ENCODE measurements at places on chromosomes 5 and 9.
A peak's percentile ranks its signal among the peaks of the same experiment; 100 is the strongest.

GRCh38 chr9:131739959-131740648 lies at the start of gene RAPGEF1:
RAPGEF1 (minus strand) TSS chr9:131740076; CDS start chr9:131739830, 246 bp downstream.
- DNase-seq = no peak

- DNase-seq = no peak
These were observed 7.9 kb upstream of the ENG start for GRCh38 chr9:127862075-127863011.

DNA sequence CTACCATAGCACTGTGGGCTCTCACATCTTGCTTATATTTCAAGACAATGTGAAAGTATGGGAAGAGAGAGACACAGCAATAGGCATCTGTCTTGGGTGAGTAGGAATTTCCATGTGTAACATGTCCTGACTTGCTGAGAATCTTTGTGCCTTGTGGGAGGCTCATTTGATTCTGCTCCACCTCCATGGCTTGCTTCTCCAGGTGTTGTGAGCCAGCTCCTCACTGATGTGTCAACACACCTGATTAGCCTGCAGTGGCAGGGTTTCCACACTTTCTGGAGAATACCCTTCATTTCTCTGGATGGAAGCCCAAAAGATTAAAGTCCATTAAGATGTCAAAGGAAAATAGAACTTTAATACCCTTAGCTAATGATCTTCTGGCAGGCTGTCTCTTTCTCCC lies 613.6 kb downstream of the ZNF608 start:
- DNase-seq = no peak

GRCh38 chr5:139696894-139697658 lies 48.9 kb downstream of the CXXC5 start:
- peak; percentile 97 for DNase-seq

DNA sequence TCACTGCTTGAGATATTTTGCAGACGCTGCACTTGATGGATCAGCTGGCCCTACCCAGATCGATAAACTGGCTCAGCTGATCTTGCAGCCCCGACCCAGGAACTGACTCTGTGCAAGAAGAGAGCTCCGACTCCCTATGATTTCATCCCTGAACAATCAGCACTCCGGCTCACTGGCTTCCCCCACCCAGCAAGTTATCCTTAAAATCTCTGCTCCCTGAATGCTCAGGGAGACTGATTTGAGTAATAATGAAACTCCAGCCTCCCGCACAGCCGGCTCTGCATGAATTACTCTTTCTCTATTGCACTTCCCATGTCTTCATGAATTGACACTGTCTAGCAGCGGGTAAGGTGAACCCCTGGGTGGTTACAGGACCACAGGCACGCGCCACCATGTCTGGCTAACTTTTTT lies 16.9 kb upstream of the NANS start:
- DNase-seq = no peak

- DNase-seq = no peak
These were observed 37.3 kb upstream of the TMEM252 start for GRCh38 chr9:68577774-68578591.

DNA sequence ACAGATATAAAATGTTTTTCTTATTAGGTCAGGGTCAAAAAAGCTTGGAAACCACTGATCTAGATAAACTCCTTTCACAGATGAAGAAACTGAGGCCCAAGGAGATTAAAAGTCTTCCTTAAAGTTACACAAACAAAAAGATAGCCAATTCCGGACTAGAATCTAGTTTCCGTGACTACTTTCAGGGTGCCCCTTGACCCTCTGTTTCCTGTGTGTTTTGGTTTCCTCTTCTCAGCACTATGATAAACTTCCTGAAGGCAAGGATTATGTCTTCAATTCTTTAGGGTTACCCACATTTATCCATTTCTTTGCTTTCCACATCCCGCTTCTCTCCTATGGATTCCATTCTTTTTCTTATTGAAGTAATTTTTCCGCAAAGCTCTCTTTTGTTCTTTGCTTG lies 83.1 kb downstream of the ADAMTS12 start:
- no peak for DNase-seq

DNA sequence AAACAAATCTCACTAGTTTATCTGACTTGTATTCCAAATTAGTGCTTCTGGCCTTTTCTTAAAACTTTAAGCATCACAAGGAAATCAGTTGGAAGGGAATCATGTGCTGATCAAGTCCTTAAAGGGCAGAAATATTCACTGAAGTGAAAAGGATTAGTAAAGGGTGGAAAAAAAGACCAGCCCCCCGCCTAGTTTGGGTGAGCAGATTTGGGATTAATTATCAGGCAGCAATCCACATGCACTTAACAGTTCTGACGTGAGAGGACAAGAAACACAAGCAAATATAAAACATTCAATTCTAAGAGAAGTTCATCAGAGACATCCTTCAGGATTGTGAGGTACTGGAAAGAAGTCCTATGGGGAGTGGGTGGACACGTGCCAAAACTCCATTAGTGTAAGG lies at the start of gene TYRP1:
Gene TYRP1 (plus strand): TSS at position 245 of the 400 bp plus-strand sequence. CDS start 612 bp downstream, outside the sequence.
- no peak for DNase-seq

DNA sequence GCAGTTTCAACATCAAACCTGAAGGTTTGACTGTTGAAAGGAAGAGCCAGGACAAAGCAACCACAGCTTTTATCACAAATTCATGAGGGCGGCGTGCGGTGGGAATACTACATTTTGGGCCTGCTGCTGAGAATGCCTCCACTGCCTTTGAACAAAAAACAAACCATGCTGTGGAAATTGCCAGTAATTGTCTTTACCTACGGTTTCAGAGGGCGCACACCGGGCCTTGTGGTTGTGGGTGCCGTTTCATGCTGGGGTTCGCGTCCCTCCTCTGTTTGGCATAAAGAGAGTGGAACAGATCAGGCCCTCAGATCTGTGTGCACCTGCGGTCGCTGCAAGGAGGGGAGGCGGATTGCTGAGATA lies 27.6 kb upstream of the TCF7 start:
- DNase-seq = no peak

- no peak for DNase-seq
These were observed 615 bp downstream of the ATG10 start for GRCh38 chr5:81972492-81972783.

GRCh38 chr5:65100911-65101631 lies 332.3 kb downstream of the CWC27 start:
- DNase-seq = peak; percentile 84

- DNase-seq = no peak
These were observed 6.6 kb downstream of the FBXW11 start for GRCh38 chr5:171999877-172000276.

DNA sequence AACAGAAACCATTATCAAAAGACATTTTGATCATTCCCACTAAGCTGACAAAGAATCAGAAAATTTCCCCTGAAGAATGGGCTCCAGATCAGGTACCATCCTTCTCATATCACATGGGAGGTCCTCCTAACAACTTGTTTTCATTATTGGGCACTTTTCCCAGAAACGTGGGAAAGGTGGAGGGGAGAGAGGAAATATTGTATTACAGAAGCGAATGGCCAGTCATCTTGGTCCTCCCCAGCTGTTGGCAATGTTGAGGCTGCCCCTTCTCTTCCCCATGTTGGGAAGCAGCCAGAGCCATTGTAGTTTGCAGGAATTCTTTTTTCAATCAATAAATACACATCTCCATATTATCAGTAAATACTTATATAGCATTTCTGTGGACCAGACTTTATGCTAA lies 126.2 kb upstream of the ZNF608 start:
- no peak for DNase-seq

Measured in astrocyte of the spinal cord (primary cell).